ENCODE measurements at places on chromosomes 16 and 17.

DNA sequence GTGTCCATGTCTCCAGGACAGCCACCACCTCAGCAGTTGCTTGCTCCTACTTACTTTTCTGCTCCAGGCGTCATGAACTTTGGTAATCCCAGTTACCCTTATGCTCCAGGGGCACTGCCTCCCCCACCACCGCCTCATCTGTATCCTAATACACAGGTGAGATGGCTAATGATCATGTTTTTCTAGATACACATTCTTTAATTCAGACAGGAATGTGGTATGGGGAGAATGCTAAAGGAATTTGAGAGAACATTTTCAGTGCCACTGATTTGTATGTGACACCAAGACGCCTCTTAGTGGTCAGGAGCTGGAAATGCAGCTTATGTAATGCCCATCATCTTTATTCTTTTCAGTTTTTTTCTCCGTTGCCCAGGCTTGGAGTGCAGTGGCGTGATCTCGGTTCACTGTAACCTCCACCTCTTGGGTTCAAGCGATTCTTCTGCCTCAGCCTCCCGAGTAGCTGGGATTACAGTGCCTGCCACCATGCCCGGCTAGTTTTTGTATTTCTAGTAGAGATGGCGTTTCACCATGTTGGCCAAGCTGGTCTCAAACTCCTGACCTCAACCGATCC is 8.9 kb upstream of the RAPGEFL1 start:
- peak; percentile 48 for DNase-seq

- no peak for DNase-seq
These were observed 9.9 kb upstream of the GUCY2D start for GRCh38 chr17:7992516-7992915.

DNA sequence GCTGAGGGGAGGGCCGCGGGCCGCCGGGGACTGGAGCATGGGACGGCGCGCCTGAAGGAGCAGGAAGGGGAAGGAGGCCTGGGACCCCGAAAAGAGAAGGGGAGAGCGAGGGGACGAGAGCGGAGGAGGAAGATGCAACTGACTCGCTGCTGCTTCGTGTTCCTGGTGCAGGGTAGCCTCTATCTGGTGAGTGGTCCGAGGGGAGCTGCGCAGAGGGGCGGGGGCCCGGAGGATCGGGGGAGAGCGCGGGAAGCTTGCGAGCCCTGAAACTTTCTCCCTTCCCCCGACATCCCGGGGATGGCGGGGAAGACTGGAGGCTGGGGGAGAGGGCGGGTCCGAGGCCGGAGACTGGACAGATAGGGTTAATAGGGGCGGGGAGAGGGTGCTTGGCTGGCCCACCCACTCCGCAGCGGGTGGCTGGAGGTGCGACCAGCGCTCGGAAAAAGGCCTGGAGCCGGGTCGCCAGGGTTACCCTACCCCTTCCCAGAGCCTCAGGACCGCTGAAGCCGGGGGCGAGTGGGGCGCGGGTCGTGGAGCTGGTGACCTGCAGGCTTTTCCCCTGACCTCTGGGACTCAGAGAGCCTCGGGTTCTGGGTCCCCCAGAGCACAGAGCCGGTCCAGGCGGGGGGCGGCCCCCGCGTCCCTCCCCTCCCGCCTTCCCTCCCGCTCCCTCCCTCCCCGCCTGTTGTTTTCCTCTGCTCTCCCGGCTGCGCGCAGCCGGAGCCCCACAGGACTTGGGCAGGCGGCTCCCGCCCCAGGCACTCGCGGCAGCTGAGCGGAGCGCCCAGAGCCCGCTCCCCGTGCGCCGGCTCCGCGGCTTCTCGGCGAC is 631 bp downstream of the NXPH3 start:
- DNase-seq = no peak

- no peak for DNase-seq
These were observed 78.0 kb upstream of the AMZ2 start for GRCh38 chr17:68169840-68170239.

- no peak for DNase-seq
These were observed 10.5 kb upstream of the RAI1 start for GRCh38 chr17:17670701-17671305.

DNA sequence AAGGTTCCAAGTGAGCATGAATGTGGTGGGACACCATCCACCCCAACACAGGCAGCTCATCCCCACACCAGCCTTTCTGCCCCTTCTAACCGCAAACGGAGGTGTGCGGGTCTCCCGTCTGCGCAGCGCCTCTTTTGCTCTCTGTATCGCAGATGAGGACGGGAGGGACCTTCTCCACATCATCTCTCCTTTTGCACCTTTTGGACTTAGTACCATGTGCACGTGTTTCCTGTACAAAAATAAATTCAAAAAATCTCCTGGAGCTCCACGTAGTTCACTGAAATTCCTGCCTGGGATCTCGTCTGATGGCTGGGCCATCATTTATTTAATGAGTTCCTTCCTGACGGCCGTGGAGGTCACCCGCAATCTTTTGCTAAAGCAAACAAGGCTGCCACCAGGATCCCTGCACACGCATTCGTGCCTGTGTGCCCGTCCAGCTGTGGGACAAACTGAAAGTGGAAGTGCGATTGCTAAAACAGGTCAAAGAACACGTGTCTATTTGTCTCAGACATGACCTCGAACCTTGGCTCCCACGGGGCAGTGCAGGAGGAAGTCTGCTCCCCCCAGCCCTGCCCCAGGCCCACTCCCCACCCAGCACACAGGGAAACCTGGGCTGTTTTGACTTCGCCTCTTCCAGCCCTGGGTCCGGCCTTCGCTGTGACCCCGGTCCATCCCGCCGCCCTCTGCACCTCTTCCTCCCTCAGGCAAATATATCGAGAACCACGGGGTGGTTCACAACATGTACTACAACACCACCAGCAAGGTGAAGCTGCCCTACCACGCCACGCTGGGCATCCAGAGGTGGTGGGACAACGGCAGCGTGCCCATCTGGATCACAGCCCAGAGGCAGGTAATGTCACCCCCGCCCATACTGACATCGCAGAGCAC is 2.3 kb downstream of the ENPP7 start:
- no peak for DNase-seq

- no peak for DNase-seq
These were observed at the start of gene KRT14 for GRCh38 chr17:41586863-41587495. Gene KRT14, minus strand, starts transcription at chr17:41586895. Its CDS starts 61 bp downstream, at chr17:41586834.

GRCh38 chr17:39305978-39306377 is 80.2 kb upstream of the STAC2 start:
- no peak for DNase-seq

- DNase-seq = no peak
These were observed 22.2 kb upstream of the ADCY7 start for GRCh38 chr16:50244140-50244503.

DNA sequence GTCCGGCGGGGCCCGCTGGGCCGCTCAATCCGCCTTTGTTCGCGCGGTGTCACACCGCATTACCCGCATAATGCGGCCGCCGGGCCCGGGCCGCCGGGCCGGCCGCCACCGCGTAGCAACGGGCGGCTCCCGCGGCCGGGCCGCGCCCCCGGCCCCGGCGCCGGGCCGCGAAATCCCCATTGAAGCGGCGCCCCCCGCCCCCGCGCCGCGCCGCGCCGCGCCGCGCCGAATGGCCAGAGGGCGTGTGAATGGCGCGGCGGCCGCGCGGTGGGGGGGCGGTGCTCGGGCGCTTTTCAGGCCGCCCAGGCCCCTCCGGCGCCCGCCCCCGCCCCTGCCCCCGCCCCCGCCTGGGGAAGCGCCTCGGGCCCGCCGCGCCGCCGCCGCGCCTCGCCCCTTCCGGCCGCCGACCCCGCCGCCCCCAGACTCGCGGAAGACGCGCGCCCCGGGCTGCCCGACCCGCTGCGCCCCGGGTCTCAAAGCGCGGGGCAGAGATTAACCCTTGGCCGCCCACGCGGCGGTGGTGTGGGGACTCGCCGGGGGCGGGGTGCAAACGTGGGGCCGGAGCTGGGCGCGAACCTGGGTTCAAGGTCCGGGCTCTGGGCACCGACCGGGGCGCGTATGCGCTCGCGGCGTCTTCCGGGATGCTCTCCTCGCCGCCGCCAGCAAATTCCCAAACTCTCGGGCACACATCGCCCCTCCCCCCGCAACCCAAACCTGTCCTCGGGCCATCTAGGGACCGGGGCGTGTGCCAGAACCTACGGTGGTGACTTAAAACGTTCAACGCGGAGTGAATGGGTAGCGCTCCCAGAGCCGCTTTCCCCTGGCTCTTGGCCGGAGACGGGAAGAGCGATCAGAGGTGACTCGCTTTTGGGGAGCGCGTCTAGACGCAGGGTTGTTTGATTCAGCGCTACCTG is 46.7 kb downstream of the WNT3 start:
- DNase-seq = no peak

- DNase-seq = no peak
These were observed 15.7 kb upstream of the MRC2 start for GRCh38 chr17:62611728-62612127.

- peak; percentile 27 for DNase-seq
These were observed at the start of gene STUB1 for GRCh38 chr16:679814-680624. Gene STUB1, plus strand, starts transcription at chr16:680410. Its CDS starts 116 bp downstream, at chr16:680526.

DNA sequence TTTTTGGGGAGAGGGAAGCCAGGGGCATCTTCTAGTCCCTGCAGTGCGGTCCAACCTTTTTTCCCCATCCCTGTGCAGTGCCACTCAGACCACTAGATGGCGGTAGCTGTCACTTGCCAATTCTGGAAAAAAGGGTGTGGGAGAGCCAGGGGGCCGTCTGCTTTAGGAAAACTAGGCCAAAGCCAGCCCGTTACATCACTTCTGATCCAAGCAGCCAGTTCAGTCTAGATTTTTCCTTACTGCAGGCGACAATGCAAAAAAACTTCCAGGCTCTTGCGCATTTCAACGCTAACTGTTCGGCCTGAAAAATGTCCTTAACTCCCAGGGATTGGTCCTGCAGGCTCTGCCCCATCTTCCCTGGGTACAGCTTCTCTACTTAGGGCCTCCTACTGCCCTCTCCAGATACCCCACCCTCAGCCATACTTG is 69.2 kb upstream of the CES5A start:
- DNase-seq = no peak

- DNase-seq = no peak
These were observed 47.9 kb upstream of the MAP3K14 start for GRCh38 chr17:45364531-45365390.

DNA sequence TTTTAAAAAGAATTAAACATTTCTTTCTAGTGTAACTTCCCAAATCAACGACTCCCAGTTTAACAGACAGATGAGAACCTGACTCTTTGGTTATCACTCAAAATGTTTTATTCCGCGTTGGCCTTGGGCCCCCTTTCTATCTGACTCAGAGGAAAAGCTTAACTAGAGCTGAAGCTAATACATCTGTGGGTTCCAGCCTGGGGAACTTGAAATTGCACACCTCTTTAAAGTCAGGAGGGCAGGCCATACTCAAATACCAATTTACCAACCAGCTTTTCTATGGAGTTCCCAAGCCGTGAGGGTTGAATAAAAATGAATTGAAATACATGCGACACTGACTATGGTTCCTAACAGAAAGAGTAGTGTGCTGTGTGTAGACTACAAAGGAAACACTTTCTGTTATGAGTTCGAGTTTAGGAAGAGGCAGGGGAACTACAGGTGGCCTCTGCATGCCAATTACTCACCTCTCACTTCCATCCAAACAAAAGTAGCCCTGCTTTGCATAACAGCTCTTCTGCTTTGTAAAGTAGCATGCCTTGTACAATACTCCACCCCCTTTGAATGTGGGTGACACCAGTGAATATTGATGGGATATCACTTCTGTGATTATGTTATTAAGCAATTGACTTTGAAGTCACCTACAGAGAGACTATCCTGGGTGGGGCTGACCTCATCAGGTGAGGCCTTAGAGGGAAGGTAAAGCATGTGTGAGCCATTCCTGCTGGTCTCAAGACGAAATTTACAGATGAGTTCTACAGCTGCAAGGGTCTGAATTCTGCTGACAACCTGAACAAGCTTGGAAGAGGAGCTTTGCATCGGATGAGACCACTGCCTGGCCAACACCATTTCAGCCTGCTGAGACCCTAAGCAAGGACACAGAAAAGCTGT is 92.1 kb downstream of the WDR59 start:
- DNase-seq = no peak

GRCh38 chr17:63126607-63127006 is 160.6 kb downstream of the TANC2 start:
- DNase-seq = no peak

GRCh38 chr16:47916266-47916665 is 239.5 kb downstream of the ABCC12 start:
- DNase-seq = no peak

- DNase-seq = no peak
These were observed 71.9 kb upstream of the GSE1 start for GRCh38 chr16:85541181-85541580.

DNA sequence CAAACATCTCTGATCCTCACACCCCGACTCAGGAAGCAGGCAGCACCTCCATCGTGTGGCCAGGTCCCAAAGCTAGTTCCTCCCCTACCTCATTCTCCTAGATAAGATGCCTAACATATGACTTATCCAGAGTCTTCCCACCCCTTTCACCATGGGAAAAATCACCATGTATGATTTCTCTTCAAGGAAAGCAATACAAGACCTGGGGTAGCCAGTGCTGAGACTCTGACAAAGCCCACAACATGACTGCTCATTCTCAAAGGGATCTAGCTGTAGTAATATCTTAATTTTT is 45.1 kb downstream of the CMTM4 start:
- DNase-seq = no peak

DNA sequence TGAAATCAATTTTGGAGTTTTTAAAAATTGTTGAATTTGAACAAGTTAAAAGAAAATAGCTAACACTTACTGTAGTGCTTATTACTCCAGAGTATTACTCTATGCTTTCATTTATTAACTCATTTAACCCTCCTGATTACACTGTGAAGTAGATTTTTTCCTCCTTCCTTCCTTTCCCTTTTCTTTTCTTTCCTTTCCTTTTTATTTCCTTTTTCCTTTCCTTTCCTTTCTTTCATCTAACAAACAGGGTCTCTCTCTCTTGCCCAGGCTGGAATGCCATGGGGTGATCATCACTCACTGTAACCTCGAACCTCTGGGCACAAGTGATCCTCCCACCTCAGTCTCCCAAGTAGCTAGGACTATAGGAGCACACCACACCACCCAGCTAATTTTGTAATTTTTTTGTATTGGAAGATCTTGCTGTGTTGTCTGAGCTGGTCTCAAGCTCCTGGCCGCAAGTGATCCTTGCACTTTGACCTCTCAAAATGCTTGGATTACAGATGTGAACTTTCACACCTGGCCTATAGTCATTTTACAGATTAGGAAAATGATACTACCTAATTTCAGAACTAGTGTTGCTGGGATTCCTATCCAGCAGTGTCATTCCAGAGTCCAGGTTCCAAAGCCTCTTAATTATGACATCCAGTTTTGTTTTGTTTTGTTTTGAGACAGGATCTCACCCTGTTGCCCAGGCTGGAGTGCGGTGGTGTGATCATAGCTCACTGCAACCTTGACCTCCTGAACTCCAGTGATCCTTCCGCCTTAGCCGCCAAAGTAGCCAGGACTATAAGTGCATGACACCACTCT is 59.9 kb downstream of the TAOK1 start:
- no peak for DNase-seq

- DNase-seq = no peak
These were observed 14.9 kb downstream of the CEP131 start for GRCh38 chr17:81207610-81208581.

Measured in retinal pigment epithelial cell (primary cell).